A549 treated with dexamethasone at 1 μM for 4 hours (cell line): ENCODE measurements at places on chromosomes 3 and 15. TPM values are rescaled to one million over a fixed set of nuclear protein-coding genes. Genes with fewer than 3 reads are reported as not detected.

The SUSD5 gene
- total RNA-seq, result 2.9 to 4.3 TPM (median 3.7 TPM) in 5 replicates

The IQCB1 gene
- total RNA-seq, result 9.0 to 10.4 TPM (median 9.6 TPM) in 5 replicates

The PPP1R14D gene
- 0.14 to 0.21 TPM (median 0.19 TPM) in 3 of 5 replicates, not detected in the others for total RNA-seq

The AMT gene
- 0.14 to 0.37 TPM (median 0.22 TPM) in 5 replicates for total RNA-seq

The CRYGS gene
- 0.41 to 0.96 TPM (median 0.71 TPM) in 5 replicates for total RNA-seq

The TMEM39A gene
- total RNA-seq, result 18.5 to 25.3 TPM (median 23.0 TPM) in 5 replicates

The CD200 gene
- not detected in 5 replicates for total RNA-seq

The FETUB gene
- 0.13 to 0.38 TPM (median 0.23 TPM) in 5 replicates for total RNA-seq

The DCLK3 gene
- total RNA-seq, result 0.01 to 0.02 TPM in 2 of 5 replicates, not detected in the others

The TAGLN3 gene
- total RNA-seq, result not detected in 5 replicates

The RNU5B-1 gene
- not detected in 5 replicates for total RNA-seq

The FOXL2 gene
- 2.5 to 4.5 TPM (median 4.3 TPM) in 5 replicates for total RNA-seq

The EOMES gene
- 0.36 to 0.84 TPM (median 0.69 TPM) in 5 replicates for total RNA-seq

The SH2D7 gene
- total RNA-seq, result not detected in 5 replicates

The PLSCR4 gene
- 7.3 to 12.0 TPM (median 9.9 TPM) in 5 replicates for total RNA-seq

The RTP3 gene
- total RNA-seq, result not detected in 5 replicates

The PIK3R4 gene
- total RNA-seq, result 15.0 to 20.8 TPM (median 15.8 TPM) in 5 replicates

The C3orf85 gene
- total RNA-seq, result not detected in 5 replicates

The KBTBD13 gene
- not detected in 5 replicates for total RNA-seq

The C15orf62 gene
- 0.04 to 0.10 TPM (median 0.05 TPM) in 3 of 5 replicates, not detected in the others for total RNA-seq

The CPNE9 gene
- 0.05 to 0.25 TPM (median 0.14 TPM) in 4 of 5 replicates, not detected in the other for total RNA-seq

The CSTA gene
- total RNA-seq, result 0.58 to 1.6 TPM (median 1.0 TPM) in 5 replicates

The CILP gene
- 0.60 to 0.79 TPM (median 0.71 TPM) in 5 replicates for total RNA-seq

The HGD gene
- total RNA-seq, result 17.7 to 25.2 TPM (median 21.9 TPM) in 5 replicates

The NR2E3 gene
- total RNA-seq, result 0.09 to 0.41 TPM (median 0.23 TPM) in 5 replicates

The CA12 gene
- 162 to 219 TPM (median 203 TPM) in 5 replicates for total RNA-seq

The ACTC1 gene
- 0.18 to 0.54 TPM (median 0.35 TPM) in 5 replicates for total RNA-seq

The CHRFAM7A gene
- total RNA-seq, result 4.9 to 8.2 TPM (median 6.4 TPM) in 5 replicates

The AADAC gene
- 9.0 to 12.4 TPM (median 11.0 TPM) in 5 replicates for total RNA-seq

The GAP43 gene
- 0.05 to 0.09 TPM (median 0.06 TPM) in 4 of 5 replicates, not detected in the other for total RNA-seq

The TTLL13 gene
- total RNA-seq, result 0.09 to 0.25 TPM (median 0.12 TPM) in 5 replicates

The SPTSSB gene
- 0.04 to 0.06 TPM in 2 of 5 replicates, not detected in the others for total RNA-seq

The PLOD2 gene
- 84.0 to 118 TPM (median 99.0 TPM) in 5 replicates for total RNA-seq

The SCN11A gene
- not detected in 5 replicates for total RNA-seq

The ADAMTS9 gene
- 0.61 to 1.1 TPM (median 0.73 TPM) in 5 replicates for total RNA-seq

The MAGEL2 gene
- not detected in 5 replicates for total RNA-seq

The CLDN16 gene
- total RNA-seq, result 0.06 to 0.10 TPM (median 0.08 TPM) in 4 of 5 replicates, not detected in the other

The CYP1A2 gene
- not detected in 5 replicates for total RNA-seq

The ESYT3 gene
- 0.36 to 0.79 TPM (median 0.52 TPM) in 5 replicates for total RNA-seq

The IGSF11 gene
- 3.6 to 5.4 TPM (median 5.1 TPM) in 5 replicates for total RNA-seq

The FAH gene
- total RNA-seq, result 29.9 to 34.1 TPM (median 32.7 TPM) in 5 replicates

The SLC35G2 gene
- 22.4 to 24.6 TPM (median 24.3 TPM) in 5 replicates for total RNA-seq

The NR1D2 gene
- 12.6 to 21.0 TPM (median 15.3 TPM) in 5 replicates for total RNA-seq
